ENCODE measurements at places on chromosomes 5 and 9.
A peak's percentile ranks its signal among the peaks of the same experiment; 100 is the strongest.

DNA sequence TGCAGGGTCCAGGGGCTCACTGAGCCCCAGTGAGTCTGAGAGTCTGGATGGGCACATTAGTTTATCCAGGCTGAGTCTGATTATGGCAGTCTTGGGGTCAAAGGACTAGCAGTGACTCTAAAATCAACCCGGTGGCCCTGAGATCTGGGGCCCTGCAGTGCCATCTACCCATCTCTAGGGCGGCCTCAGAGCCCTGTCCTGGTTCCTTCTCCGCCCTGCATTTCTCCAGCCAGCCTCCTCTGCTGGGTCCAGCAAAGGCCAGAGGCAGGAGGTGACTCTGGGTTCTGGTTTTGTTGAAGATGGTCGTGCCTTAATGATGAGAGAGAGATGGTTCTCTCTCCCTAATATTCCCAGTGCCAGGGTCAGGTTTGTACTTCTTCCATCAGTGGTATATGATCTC is 15.0 kb downstream of the DCANP1 start:
- DNase-seq, result no peak

- DNase-seq, result no peak
These were observed 74.7 kb downstream of the LURAP1L start for GRCh38 chr9:12849486-12850003.

GRCh38 chr9:70874451-70874850 is 247.0 kb downstream of the TRPM3 start:
- DNase-seq, result no peak

GRCh38 chr9:126942399-126942798 is 27.8 kb downstream of the RALGPS1 start:
- DNase-seq, result no peak

GRCh38 chr9:15944341-15944740 is 391.5 kb downstream of the CCDC171 start:
- DNase-seq, result no peak

GRCh38 chr5:179147991-179148702 is 88.0 kb downstream of the ZNF354C start:
- no peak for DNase-seq

- DNase-seq, result no peak
These were observed 130.5 kb downstream of the FBXL17 start for GRCh38 chr5:108251350-108251749.

GRCh38 chr5:93355691-93356090 is 225.3 kb downstream of the NR2F1-AS1 start:
- no peak for DNase-seq

GRCh38 chr9:129402371-129402739 is 218.5 kb downstream of the C9orf50 start:
- no peak for DNase-seq

GRCh38 chr5:177489119-177489716 is 8.2 kb downstream of the PDLIM7 start:
- no peak for DNase-seq

DNA sequence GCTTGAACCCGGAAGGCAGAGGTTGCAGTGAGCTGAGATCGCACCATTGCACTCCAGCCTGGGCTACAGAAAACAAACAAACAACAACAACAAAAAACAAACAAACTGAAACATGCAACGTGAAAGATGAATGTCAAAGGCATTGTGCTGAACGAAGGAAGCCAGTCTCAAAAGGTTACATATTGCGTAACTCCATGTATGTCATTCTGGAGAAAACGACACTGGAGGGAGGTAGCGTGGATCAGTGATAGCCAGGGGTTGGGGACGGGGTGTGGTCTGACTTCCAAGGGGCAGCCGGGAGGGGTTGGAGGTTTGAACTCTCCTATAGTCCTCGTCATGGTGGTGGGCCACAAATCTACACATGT is 12.1 kb upstream of the WDR5 start:
- DNase-seq, result no peak

DNA sequence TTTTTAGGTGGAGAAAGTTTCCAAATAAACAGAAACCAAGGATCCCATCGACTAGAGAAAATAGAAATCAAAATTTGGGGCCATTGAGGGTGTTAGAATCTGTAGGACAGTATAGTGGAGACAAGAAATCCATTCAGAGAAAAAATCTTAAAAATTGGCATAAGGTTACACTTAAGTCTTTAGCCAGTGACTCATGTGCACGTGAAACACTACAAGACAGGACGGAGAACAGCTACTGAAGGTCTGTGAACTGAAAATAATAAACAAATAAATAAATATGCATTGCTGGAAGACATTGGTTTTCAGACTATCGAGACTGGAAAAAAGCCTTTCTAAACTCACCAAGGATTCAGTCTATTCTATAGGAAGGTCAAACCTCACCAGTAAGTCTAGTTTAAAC is 1955.5 kb downstream of the MAT2B start:
- DNase-seq, result no peak

- DNase-seq, result peak; percentile 15
These were observed 110.7 kb downstream of the NR6A1 start for GRCh38 chr9:124660341-124660801.

GRCh38 chr5:110545716-110546115 is 180.8 kb downstream of the TMEM232 start:
- no peak for DNase-seq

- no peak for DNase-seq
These were observed 16.8 kb downstream of the MGAT1 start for GRCh38 chr5:180785794-180786221.

GRCh38 chr9:109086221-109086620 is 33.5 kb downstream of the TMEM245 start:
- DNase-seq, result no peak

DNA sequence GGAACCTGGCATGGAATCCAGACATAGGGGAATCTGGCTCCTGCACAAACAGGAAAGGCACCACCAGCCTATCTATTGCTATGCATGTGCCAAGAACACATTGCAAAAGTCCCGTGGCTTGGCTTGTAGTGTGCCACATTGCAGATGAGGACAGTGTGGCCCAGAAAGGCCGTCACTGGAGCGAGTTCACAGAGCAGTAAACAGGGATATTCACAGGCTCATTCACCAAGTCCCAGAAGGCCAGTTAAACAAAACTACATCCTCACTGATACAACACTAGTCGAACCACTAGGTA is 39.6 kb upstream of the TRIM32 start:
- no peak for DNase-seq

GRCh38 chr5:166022065-166022464 is 2269.4 kb upstream of the WWC1 start:
- no peak for DNase-seq

GRCh38 chr5:20114526-20114925 is 126.5 kb upstream of the CDH18 start:
- no peak for DNase-seq

- no peak for DNase-seq
These were observed 187.0 kb upstream of the S1PR3 start for GRCh38 chr9:88804254-88804596.

DNA sequence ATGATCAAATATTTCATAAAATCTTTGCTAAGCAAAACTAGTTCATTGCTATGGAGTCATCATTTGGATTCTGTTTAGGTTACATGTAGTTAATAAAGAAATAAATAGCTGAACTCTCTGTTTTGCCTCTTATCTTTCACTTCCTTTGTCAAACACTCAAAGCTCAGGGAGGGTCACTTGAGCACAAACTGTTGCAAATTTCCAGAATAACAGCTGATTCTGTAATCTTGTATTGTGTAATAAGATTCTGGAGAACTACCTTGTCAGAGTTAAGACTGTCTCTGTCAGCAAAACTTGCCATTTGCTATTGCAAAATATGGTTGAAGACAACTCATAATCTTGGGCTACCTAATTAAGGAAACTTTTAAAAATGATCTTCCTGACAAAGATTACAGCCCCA is 182.0 kb upstream of the MOCS2 start:
- DNase-seq, result no peak

- no peak for DNase-seq
These were observed 278.0 kb downstream of the CETN3 start for GRCh38 chr5:90131383-90132133.

DNA sequence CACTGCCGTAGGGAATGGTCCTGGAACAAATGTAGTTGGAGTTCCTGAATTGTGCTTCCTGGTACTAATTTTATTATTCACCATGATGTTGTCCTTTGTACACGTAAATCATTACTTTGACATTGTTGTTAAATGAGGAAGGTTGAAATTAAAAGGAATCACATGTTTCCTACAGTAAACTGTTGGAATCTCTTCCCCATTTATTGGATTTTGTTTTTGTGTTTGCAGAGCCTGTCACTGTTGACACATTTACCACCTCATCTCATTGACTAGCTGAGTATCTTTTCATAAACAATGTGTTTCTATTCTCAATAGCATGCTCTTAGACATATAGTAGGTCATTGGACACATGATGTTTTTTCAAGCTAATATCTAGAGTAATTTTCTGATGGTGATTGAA is 1012.5 kb downstream of the NR2F1-AS1 start:
- DNase-seq, result no peak

GRCh38 chr5:4575608-4576007 is 564.5 kb upstream of the ADAMTS16 start:
- no peak for DNase-seq

DNA sequence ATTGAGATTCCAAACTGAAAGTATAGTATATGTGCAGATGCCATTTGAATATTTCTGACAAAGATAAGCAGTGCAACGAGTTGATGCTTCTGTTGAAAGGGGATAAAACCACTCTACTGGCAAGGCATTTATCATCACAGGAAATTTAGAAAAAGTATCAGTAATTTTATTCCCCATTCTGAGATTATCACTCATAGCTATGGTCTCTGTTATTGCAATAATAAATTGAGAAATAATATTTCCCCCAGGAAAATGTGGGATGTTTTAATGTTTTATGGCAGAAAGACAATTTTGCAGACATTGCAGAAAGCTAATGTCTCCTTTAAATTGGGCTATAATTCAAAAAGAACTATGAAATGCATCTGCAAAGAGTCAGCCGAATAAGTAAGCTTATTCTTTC is 1612.7 kb upstream of the ACO1 start:
- DNase-seq, result no peak

DNA sequence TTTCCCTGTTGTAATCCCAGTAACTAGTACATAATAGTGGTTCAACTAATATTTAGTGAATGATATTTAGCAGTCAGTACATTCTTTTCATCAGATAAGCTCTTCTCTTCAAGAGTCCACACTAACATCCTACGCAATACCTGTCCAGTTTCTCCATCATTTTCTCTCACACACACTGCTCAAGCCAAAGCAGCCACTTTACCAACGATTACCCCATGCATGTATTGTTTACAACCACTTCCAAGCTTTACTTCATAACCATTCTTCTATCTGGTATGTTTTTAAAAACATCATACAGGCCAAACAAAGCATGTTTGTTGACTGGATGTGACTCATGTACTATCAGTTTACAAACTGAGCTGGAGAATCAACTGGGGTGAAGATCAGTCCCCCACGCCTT is 7.3 kb downstream of the UBTD2 start:
- DNase-seq, result no peak

DNA sequence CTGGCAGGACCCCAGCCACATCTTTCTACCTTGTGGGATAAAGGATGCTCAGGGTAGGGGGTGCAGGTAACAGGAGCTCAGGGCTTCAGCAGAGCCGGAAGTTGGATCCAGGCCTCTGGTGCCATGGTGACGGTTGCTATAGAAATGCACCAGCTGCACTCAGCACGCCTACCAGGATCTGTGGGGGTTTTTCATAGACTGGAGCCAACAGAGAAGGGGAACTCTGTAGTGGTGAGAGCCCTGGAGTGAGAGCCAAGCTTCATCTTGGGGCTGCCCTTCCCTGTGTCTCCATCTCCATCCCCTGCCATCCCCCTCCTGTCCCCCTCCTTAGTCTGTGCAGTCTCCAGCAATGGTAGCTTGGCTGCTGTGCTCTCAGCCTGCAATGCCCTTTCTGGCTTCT is 27.5 kb upstream of the BOD1 start:
- peak; percentile 2 for DNase-seq

- no peak for DNase-seq
These were observed 79.6 kb downstream of the PAPPA start for GRCh38 chr9:116233160-116233530.

GRCh38 chr5:88956416-88956815 is 73.4 kb upstream of the MEF2C start:
- no peak for DNase-seq

- DNase-seq, result no peak
These were observed 46.2 kb upstream of the DENND4C start for GRCh38 chr9:19184144-19184917.

GRCh38 chr9:77585335-77585786 is 62.8 kb downstream of the GNA14 start:
- DNase-seq, result no peak

- DNase-seq, result no peak
These were observed 344.3 kb upstream of the ARRDC3 start for GRCh38 chr5:91727463-91727862.

GRCh38 chr5:159133041-159133741 is 33.5 kb upstream of the EBF1 start:
- DNase-seq, result peak; percentile 6
